Activated T-cell treated with anti-CD3 and anti-CD28 coated beads, Interleukin-2, amount 50 U/mL, for 4 hours (primary cell): ENCODE measurements at places on chromosomes 11 and 22.

DNA sequence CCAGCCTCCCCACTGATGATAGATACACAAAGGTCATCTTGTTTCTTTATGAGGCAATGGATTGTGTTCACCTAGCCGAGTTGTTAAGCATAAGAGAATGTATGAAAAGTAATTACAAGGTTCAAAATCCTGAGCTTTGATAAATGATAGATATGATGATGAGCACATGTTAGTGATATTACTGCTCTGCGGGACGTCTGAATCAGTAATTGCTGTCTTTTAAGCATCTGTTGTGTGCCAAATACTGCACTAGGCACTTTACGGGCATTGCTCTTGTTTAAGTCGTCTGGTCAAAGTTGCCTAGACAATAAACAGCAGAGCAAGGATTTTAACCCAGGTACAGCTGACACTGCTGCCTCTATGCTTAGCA, 559 bp upstream of the RNF141 start:
- no peak for DNase-seq

DNA sequence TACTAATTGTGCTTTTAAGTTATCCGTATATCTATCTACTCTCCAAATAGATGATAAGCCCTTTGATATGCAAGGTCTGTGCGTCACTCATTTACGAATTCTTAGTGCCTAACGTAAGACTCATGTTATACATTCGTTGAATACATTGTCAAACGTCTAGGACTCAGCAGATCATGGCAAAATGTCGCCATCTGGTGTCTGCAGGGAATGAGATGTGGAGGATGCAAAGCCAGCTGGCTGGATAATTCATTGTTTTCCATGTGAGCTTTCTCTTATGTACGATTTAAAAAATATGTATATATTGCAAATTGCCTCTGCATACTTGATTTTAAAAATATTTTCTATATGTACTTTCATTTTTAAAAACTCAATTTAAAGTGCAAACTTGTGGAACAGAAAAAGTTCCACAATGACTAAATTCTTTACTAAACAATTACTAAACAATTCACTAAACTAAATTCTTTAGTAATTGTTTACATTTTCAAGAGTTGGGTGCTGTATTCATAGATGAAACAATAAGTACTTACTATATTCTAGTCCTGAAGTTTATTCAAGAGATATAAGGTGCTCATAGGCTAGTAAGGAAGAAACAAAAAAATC, 33.8 kb downstream of the ZNF202 start:
- DNase-seq, result peak; percentile 50

DNA sequence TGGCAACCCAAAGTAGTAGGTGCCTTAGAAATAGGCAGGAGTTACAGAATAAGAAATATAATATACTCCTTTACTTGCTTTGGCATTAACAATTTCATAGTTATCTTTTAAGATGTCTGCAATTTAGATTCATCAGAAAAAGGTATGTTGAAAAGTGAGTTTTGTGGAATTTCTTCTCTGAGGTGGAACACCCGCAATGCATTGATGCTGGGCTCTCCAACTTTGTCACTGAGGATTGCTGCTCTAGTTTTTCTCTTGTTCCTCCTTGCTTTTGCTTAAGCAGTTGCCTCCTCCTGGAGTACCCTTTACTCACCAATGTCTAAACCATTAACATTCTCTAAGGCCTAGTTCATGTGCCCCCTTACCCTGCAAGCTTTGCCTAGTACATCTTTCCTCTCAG, 14.1 kb upstream of the ME3 start:
- DNase-seq, result no peak

- no peak for DNase-seq
Measured at GRCh38 chr11:106238704-106239360, 161.4 kb downstream of the AASDHPPT start.

GRCh38 chr11:45933131-45933831, 10.8 kb downstream of the LARGE2 start:
- no peak for DNase-seq

- no peak for DNase-seq
Measured at GRCh38 chr11:74442636-74443035, 24.7 kb downstream of the KCNE3 start.

DNA sequence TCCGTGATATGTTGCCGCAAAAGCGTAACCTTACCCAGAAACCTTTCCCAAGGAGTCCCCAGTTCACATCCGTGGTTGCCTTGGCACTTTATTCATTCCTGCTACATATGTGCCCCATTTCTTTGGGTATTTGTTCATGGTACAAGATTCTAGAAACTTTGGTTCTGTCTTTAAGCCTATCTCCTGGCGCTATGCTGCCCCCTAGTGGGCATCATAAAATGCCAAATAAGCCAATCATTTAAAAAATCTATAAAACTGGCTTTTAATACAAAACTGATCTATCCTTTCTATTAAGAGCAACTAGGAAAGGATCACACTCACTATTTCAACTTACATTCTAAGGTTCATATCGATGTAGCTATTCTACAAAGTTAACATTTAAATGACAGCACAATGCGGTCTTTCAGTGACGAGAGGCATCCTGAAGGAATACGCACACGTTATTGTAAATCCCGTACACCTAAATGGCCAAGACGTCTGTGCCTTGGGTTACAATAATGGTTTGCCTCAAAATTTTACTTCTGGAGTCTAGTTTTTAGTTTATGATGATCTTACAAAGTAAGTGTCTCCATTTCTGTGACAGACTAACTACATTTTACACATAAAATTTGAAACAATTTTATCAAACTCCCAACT, 16.2 kb downstream of the PIWIL3 start:
- DNase-seq, result peak; percentile 47

GRCh38 chr22:20619045-20619892, 111.9 kb downstream of the MED15 start:
- DNase-seq, result no peak

GRCh38 chr11:11391169-11391568, 38.1 kb upstream of the CSNK2A3 start:
- DNase-seq, result no peak
